ENCODE measurements at places on chromosomes 7 and 10. TPM values are rescaled to one million over a fixed set of nuclear protein-coding genes. Genes with fewer than 3 reads are reported as not detected.

STEAP4 gene
- total RNA-seq: not detected

GRCh38 chr10:78354101-78354500, 320.4 kb downstream of the RPS24 start:
- no peak for DNase-seq

AFAP1L2 gene
- 1.6 TPM for total RNA-seq

- no peak for DNase-seq
Measured at GRCh38 chr10:59753267-59753666, at the start of gene MRLN. Gene MRLN, minus strand, starts transcription at chr10:59753455.

DNA sequence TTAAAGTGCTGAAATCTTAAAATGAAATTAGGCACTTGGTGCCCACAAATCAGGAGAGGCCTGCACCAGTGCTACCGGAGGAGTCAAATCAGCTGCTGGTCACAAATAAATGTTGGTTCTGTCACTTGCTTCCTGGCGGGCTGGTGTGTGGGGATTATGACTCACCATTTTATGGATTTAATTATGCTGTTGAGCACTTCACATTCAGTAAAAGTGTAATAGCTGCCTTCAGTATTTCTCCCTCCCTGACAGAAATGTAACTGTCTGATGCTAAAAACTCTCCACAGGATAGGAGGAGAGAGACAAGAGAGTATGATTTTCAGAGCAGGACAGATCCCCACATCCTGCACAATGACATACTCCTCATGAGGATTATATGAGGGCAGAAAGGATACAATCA, 186.0 kb downstream of the JAZF1 start:
- DNase-seq: peak; percentile 51

- DNase-seq: no peak
Measured at GRCh38 chr7:47982610-47983009, 3.2 kb upstream of the HUS1 start.

SLC16A9 gene
- total RNA-seq: not detected

- no peak for DNase-seq
Measured at GRCh38 chr7:38127216-38128207, 50.5 kb upstream of the STARD3NL start.

GRCh38 chr10:61835069-61835945, 66.2 kb upstream of the ARID5B start:
- peak; percentile 90 for DNase-seq

PYROXD2 gene
- 7.0 TPM for total RNA-seq

DNA sequence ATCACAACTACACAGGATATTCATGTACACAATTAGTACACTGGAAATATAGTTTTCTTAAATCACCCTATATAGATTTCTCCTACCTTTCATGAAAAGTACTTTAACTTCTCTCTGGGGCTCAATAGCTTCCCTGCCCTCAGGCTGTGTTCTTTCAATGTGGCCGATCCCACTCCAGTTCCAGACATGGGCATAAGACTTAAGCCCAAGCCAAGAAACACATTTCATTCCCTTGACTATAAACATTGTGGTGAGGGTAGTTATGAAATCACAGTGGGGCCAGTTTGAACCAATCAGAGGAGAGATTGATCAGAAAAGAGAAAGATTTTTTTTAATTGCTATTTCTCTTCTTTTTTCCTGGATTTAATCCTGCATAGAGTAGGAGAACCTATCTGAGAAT, 904.6 kb upstream of the SORCS1 start:
- no peak for DNase-seq

DNA sequence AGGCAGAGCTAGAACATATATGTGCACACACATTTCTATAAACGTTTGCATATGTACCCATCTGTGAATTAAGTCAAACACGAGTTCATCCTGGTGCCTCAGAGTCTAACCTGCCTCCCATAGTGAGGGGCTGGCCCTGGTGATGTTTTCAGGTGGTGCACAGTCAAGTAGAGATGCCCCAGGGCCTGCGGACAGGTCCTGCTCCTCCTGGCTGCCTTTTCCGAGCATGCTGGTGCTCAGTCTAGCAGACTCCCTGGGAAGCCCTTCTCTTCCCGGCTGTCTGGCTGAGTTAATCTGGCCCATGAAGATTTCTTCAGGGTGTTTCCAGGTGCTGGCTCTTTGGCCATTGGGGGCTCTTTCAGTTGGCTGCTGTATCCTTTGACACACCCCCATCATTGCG, 14.3 kb downstream of the ADCY1 start:
- no peak for DNase-seq

- DNase-seq: no peak
Measured at GRCh38 chr10:77186936-77187335, 450.7 kb downstream of the KCNMA1 start.

DNA sequence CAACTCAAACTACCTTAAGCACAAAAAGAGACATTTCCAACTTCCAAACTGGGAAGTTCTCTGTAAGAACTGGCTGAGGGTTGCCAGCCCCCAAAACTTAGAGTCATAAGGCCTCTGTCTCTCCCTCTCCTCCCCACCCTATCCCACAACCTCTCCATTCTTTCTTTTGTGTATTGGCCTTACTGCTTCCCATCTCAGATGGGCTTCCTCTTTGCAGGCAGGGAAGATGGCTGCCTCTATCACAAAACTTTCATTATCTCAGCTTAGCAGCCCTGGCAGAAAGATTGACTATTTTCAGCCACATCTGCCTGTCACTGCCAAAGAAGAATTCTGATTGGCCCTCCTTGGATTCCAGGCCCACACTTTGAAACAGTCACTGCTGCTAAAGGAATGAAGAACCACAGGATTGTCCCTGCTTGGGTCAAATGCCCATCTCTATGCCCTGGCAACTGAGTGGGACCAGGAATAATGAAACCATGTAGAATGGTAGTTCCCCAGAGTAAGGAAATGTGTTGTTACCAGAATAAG, 58.0 kb upstream of the PRKAR2B start:
- no peak for DNase-seq

- no peak for DNase-seq
Measured at GRCh38 chr10:56319386-56319785, 41.7 kb downstream of the ZWINT start.

GRCh38 chr7:92840316-92840715, 3.9 kb upstream of the CDK6 start:
- no peak for DNase-seq

DNA sequence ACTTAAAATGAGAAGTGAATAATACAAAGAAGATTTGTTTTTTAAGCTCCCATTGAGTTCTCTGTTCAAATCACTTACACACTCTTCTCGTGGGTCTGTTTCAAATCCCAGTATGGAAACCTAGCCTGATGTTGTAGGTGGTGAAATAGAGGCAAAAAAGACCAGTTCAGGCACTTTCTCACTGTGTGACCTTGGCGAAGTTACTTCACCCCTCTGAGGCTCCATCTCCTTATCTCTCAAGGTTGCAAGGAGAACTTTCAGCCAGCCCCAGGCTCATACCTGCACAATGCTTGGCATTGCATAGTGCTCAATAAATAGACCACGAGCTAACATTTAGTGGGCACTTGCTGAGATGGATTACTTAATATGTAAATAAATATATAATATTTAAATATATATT, 90.1 kb downstream of the PRLHR start:
- DNase-seq: no peak

DNA sequence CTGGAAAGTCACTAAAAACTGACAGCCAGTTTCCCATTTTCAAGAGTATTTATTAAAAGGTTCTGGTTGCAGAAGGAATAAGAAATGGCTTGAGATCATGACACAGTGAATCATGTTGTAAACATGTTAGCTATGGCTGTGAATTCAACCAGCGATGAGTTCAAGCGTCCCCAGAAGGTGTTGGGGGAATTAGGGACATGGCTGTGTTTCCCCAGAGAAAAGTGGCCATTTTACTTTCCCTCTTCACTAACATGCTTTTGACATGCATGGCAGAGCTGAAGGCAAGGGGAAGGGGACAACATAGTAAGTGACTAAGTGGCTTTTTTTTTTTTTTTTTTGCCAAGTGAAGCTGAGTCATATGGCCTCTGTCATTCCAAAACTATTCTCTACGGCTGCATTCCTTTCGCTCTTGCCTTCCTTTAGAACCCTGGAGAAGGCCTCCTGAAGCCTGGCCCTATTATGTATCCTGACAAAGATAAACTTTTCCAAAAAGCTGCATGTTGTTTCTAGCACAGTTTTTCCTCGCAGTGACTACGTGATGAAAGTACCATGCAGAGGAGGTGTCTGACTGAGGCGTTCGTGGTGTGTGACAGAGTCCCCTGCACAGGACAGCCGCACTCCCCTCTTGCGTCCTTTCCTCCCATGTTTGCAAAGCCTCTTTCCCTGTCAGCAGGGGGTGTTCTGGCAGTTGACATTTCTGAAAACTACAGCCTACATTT, 46.9 kb downstream of the EGFR start:
- DNase-seq: peak; percentile 79

DNA sequence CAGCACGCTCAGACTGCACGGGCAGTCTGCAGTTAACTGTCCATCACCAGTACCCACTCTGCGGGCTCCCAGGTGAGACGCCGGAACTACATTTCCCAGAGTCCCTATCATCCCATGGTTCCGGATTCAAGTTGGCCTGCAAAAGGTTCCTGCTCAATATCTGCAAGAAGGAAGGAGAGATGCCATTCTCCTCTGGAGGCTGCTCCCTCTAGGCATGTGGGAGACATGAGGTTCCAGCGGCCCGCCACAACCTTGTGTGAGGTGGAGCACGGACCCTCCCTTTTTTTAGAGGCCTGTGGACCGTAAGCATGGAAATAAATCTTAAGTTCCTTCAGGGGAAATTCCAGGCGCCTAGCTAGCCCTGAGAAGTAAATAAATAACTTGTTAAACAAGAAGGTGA, 29.7 kb downstream of the NUP42 start:
- no peak for DNase-seq

RARRES2 gene
- not detected for total RNA-seq

GRCh38 chr7:151178831-151179230, 8.2 kb downstream of the ASB10 start:
- DNase-seq: no peak

Data from endothelial cell of umbilical vein (primary cell).